ENCODE measurements at places on chromosomes 2 and 18. TPM values are rescaled to one million over a fixed set of nuclear protein-coding genes. Genes with fewer than 3 reads are reported as not detected.

Gene ACVR1C
- 0.17 TPM for polyA plus RNA-seq

Gene HTR2B
- 29.8 TPM for polyA plus RNA-seq

- DNase-seq = no peak
Measured at GRCh38 chr2:230872968-230873660, 8.4 kb downstream of the ITM2C start.

- no peak for DNase-seq
Measured at GRCh38 chr2:26300234-26300925, 45.6 kb upstream of the SELENOI start.

GRCh38 chr2:85132834-85133637 is at the start of gene TCF7L1:
Gene TCF7L1, plus strand, starts transcription at chr2:85133392. Its CDS starts 293 bp downstream, at chr2:85133685.
- peak; percentile 83 for DNase-seq

Gene EFR3B
- polyA plus RNA-seq = 8.2 TPM

- no peak for DNase-seq
Measured at GRCh38 chr2:239457586-239458445, 57.0 kb upstream of the HDAC4 start.

DNA sequence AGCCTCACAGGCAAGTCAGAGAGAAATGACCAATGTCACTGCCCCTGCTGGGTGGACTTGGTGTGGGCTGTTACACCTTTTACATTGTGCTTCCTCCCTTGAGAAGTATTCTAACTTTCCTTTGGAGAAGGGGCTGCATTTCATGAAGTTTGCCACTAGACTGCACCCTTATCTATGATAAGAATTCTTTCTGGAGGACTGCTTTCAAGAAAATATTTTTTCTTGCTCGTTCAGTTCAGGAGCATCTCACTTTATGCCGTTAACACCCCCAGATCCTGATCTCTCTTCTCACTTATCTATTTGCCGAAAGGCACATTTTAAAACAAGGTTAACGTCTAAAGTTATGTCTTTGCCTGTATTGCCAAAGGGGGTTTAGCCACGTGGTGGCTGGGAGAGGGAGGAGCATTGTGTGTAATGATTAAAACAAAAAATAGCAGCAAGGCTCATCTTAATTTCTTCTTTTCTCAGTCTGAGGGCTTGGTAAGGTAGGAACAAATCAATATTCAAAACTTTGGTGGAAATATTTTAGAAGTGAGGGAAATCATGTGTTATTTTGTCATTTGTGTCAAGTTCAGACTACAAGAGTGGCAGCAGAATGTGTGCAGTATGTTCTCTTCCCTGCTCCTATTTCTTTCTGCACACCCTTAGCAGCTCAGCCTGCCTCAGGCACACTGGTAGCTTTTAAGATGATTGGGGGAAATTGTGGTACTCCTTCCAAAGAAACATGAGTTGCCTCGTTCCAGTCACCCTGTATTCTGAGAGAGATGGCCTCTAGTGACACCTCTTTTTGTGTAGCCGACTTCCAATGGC is 1.6 kb upstream of the IGFBP5 start:
- no peak for DNase-seq

DNA sequence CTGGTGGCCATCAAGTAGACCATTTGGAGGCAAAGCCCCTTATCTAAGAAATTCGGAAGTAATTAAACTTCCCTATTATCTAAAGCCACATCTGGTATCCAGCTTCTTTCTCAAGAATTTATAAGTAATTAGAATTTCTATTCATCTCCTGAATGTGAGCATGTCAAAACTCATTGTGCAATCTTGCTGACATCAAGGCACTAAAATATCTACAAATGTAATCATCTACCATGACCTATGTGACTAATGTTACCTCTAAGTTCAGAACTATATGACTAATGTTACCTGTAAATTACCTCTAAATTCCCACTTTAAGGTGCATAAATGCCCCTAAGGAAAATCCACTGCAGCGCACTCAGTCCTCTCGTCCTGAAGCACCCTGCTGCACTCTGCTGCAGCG is 773.0 kb downstream of the CPS1 start:
- DNase-seq = no peak

DNA sequence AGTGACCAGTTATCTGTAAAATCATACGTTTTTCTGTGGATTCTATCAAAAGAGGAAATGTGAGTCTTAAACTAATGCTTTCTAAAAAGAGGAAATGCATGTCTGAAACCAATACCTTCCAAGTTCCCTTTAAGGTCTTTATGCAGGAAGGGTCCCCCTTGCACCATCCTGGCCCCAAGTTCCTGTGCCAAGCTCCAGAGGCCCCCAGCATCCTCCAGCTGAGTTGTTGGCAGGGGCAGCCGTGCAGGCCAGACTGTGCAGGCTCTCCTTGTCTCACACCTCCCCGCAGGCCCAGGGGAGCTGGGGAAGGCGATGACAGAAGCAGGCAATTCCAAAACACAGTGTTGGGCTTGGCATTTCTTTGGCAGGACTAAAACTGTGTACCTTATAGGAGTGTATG is 39.2 kb downstream of the DPYSL5 start:
- DNase-seq = no peak
